ENCODE measurements at places on chromosomes 2 and 18.

DNA sequence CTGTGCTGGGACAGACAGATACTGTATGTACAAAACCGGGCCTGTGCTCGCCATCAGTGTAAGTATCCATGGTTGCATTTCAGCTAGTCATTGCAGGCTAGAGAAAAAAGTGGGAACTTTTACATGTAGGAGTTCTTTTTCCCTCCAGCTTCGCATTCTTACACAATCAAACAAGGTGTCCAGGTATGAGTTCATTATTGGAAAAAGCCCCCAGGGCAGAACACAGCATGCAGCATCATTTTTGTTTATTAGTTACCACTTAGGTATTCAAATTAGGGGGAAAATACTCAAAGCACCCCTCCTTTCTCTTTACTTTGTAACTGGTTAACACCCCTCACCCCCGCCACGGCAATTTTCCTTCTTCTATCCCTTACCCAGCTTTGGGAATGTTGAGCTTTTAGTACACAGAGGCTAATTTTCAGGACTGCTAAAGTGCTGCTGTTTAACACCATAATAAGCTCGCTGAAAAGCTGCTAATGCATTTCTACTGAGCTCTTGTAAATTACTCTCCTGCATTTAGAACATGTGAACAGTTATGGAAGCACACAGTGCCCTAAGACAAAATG lies 13.6 kb downstream of the UPP2 start:
- no peak for DNase-seq

DNA sequence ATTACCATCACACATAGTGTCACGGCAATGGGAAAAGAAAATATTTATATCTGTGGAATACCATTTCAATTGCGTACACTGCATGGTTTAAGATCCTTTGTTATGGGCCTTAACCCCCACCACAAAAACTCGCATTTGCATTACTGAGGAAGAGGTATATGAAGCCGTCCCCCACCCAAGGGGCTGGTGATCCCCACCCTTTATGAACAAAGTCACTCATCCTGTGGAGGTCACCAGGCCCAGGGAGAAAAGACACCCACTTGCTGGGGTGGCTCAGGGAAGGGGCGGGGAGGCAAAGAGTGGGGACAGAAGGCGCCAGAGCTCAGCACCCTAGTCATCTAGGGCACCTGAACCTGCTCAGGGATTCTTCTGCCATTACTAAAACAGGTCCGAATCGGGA lies 133.8 kb downstream of the ZNF516 start:
- DNase-seq: no peak

DNA sequence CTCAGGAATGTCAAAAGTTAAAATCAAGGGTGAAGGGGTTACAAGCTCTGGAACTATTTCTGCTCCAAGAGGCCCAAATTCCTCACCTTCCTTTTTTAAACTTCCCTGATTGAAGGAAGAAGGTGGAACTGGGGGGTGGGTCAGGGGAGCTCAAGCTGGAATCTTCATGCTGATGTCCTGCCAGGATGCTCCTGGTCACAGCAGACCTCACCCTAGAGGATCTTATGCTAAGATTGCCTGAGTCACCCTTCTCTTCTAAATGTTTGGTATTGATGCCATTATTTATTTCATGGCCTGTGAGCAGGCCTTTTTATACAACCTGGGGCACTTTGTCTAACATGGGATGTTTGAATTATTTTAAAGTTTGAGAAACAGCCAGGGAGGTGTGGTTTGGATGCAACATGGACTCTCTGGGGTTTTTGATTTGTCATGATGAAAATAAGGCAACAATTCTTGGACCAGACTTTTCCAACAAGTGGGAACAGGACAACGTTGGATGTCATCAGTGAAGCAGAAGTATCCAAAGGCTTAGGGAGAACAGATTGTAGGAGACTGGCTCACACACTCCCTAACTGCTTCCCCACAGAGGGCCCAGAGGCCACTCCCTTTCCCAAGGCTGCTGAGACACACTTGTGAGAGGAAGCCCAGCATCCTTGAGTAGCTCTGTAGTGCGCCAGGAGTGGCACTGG lies 420.2 kb upstream of the MEX3C start:
- no peak for DNase-seq

- no peak for DNase-seq
Observed at GRCh38 chr18:59547581-59548182, 149.5 kb downstream of the CCBE1 start.

- DNase-seq: no peak
Observed at GRCh38 chr2:20930928-20931327, 108.0 kb upstream of the LDAH start.

GRCh38 chr2:135818937-135819610 lies 17.9 kb downstream of the LCT start:
- no peak for DNase-seq

- no peak for DNase-seq
Observed at GRCh38 chr18:3008541-3008940, 4.4 kb downstream of the LPIN2 start.

GRCh38 chr18:54717673-54718407 lies 110.4 kb upstream of the RAB27B start:
- DNase-seq: no peak

GRCh38 chr2:118222672-118223421 lies 134.6 kb downstream of the INSIG2 start:
- no peak for DNase-seq

DNA sequence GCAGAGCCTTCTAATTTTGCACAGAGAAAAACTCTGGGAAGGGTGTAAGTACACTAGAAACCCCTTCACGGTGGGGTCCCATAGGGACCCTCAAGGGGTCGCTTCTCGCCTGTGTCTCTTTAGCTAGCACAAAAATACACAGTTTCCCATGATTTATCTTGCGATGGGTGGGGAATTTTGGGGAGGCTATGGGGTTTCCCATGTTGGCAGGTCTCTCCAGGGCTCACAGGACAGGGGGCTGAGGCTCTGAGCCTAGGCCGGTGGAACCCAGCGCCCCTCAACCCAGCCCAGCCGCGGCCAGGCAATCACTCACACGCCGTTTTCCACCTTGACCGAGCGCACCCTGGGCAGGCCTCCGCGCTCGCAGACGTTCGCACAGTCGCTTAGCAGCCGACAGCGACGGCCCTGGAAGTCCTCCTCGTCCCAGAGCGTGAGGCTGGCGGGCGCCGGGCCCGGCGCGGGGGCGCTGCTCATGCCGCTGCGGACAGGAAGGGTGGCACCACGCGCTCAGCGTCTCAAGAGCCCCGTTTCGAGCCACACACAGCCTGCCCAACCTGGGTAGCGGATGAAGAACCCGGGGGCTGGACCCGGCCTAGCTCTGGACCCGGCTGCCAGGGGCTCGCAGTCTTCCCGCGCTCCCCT lies 398 bp downstream of the CRYBA2 start:
- DNase-seq: no peak

GRCh38 chr2:216446343-216446742 lies 34.1 kb downstream of the SMARCAL1 start:
- DNase-seq: no peak

DNA sequence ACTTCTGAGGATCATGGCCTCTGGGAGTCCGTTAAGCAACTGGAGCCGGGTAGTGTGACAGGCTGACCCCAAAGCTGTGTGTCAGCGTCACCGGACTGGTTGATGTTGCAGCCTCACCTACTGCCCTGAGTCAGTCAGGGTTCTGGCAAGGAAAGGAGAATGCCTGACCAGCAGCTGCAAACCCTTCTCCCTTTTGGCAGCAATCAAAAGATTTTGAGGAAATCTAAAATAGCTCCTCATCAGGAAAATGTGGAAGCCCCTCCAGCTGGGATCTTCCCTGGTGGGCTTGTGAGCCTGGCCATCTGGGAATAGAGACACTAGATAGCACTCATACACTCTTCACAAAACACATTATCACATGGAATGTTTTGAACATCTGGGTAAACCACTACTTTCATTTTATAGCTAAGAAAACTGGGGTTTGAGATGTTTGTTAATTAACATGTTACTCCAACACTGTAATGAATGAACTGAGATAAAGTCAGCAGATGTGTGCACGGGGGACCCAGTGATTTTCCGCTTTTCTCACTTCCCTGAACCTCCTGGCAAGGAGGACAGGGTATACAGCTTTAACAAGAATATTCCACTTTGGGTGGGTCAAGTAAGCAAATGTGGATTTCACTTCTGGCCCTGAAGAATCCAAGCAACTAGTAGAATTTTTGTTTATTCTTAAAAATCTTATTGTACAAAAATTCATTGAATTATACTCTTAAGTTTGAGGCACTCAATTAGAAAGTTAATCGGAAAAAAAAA lies 24.7 kb downstream of the CLUL1 start:
- DNase-seq: no peak

GRCh38 chr2:10912076-10912731 lies 470 bp downstream of the KCNF1 start:
- DNase-seq: no peak

- DNase-seq: no peak
Observed at GRCh38 chr2:18703555-18703954, 114.2 kb upstream of the NT5C1B start.

DNA sequence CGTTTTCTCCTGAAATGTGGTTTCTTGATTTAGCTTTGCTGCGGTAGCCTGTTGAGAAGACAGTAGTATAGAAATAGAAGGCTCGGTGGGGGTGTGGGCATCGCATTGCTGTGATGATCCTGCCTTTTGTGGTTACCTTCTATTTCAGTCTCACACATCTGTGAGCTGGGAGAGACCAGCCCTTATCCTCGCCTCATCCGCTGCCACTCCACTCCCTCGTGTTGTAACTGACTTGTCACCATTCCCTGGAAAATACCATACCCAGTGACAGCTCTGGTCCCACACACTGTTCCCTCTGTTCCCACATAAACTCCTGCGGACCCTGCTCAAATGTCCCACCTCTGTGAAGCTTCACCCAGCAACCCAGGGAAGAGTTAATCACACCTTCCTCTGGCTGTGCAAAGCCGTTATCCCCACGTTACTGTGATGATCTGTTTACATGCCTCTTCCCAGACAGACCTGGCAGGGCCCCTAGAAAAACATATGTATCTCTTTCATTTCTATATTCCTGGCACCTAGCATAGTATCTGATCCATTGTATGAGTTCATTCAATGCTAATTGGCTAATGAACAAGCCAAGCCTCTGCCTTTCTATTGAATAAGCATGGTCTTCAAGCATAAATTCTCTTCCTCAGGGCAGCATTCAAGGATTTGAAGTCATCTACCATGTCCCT lies 114.6 kb downstream of the MAPK4 start:
- DNase-seq: no peak

- DNase-seq: no peak
Observed at GRCh38 chr18:22829781-22830180, 103.3 kb upstream of the RBBP8 start.

GRCh38 chr2:112001136-112001715 lies 53.8 kb upstream of the TMEM87B start:
- peak; percentile 40 for DNase-seq

GRCh38 chr2:215299337-215299859 lies 12.5 kb upstream of the ATIC start:
- DNase-seq: no peak

DNA sequence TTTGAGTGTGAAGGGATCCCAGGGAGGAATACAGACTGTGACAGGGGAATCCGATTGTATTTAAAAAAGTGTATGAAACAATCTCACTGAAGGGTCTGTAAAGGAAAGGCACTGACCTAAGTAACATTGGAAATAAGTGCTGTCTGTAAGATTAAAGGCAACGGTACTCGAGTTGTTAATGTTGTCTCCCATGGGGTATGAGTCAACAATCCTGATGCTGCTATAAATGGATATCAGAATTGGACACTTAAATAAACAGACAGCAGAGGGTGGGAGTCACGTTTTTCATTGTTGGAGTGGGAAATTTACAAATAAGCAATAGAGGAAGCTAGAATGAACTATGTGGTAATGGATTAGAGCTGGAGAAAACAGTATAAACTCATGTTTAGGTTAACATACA lies 452.4 kb upstream of the RGPD4 start:
- DNase-seq: no peak

DNA sequence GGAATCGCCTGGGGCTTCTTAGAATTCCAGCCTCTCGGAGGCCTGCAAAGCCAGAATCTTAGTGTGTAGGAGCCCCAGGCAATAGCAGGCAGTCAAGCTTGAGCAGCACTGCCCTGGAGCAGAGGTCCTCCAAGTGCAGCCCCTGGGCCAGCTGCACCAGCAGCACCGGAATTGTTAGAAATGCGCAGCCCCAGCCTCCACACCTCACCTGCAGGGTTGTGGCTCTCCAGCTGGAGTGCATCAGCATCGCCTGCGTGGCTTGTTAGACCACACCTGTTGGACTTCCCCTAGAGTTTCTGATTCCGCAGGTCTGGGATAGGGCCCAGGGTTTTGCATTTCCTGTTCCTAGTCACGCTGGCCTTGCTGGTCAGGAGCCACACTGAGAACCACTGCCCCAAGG lies 100.3 kb downstream of the ASAP2 start:
- DNase-seq: no peak

All from SK-N-MC (cell line).